Spinal cord (tissue), 10 donors: ENCODE measurements at places on chromosomes 7 and 10. TPM values are rescaled to one million over a fixed set of nuclear protein-coding genes. Genes with fewer than 3 reads are reported as not detected.
A peak's percentile ranks its signal among the peaks of the same experiment; 100 is the strongest.

DNA sequence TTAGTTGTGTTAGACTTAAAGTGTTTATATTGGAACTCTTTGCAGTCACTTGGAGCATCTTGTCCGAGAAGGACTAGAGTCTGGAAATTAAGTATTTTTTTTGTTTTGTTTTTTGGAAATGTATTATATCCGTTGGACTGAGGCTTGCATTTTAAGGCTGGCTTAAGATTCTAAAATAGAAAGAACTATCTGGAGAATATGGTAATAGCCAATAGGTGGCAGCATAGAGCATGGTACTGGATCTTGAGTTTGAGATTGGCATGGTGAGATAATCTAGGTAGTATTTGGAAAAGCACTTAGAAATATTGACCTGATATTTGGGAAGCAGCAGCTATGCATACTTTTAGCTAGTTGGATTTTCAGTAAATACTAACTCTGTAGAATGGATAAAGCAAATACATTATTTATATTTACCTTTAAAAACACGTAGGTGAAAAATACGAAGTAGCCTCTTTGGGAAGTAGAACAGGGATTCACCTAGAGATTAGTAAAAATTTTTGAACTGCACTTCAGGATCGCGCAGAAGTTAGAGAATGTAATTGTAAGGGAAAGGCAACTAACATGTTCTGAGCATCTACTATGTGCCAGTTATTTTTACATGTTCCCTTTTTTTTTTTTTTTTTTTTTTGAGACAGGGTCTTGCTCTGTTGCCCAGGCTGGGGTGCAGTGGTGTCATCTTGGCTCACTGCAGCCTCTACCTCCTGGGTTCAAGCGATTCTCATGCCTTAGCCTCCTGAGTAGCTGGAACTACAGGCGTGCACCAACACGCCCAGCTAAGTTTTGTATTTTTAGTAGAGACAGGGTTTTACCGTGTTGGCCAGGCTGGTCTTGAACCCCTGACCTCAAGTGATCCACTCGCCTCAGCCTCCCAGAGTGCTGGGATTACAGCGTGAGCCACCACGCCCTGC lies 78.6 kb downstream of the LCOR start:
- no peak for DNase-seq
- peaks cover 11% of the 10 kb centered on the region for H3K36me3 ChIP-seq
- no peak overlapping the region for H3K27ac ChIP-seq
- H3K4me3 ChIP-seq = no peak overlapping the region
- H3K27me3 ChIP-seq = no peaks in the 10 kb centered on the region

GRCh38 chr10:74297389-74298080 lies 146.5 kb downstream of the ADK start:
- no peaks in the 10 kb centered on the region for H3K27me3 ChIP-seq
- DNase-seq = peak; percentile 84
- H3K4me1 ChIP-seq = no peaks in the 10 kb centered on the region
- H3K36me3 ChIP-seq = no peaks in the 10 kb centered on the region

- DNase-seq = no peak
- H3K4me3 ChIP-seq = no peak overlapping the region
- no peaks in the 10 kb centered on the region for H3K36me3 ChIP-seq
- peaks cover 7% of the 10 kb centered on the region for H3K4me1 ChIP-seq
Measured at GRCh38 chr10:121294630-121295029, 303.6 kb downstream of the FGFR2 start.

CCAR1 gene
- 62.9 TPM for total RNA-seq

DNA sequence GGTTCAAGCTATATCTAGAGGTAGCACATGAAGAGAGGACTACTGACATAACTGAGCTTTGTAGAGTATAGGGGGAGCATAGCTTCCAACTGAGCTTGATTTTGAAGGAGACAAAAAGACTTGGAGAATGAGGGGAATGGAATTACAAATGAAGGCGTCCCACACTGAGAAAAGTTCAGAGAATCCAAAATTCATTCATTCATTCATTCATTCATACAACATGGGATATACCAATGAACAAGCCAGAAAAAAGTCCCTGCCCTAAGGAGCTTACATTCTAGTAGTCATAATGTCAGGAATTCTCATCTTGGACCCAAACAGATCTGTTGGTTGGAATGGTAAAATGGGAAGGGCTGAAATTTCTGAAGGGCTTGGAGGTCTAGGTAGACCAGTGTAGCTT lies 62.0 kb downstream of the ENTPD1 start:
- H3K4me3 ChIP-seq = no peak overlapping the region
- no peaks in the 10 kb centered on the region for H3K27me3 ChIP-seq
- H3K4me1 ChIP-seq = no peaks in the 10 kb centered on the region
- no peak overlapping the region for H3K27ac ChIP-seq
- H3K36me3 ChIP-seq = no peaks in the 10 kb centered on the region
